Cardiac septum (tissue), 1 donor: ENCODE measurements at places on chromosomes 3 and 15. TPM values are rescaled to one million over a fixed set of nuclear protein-coding genes. Genes with fewer than 3 reads are reported as not detected.

GRCh38 chr3:150365132-150365604 is 42.9 kb upstream of the TSC22D2 start:
- DNase-seq: no peak

DNA sequence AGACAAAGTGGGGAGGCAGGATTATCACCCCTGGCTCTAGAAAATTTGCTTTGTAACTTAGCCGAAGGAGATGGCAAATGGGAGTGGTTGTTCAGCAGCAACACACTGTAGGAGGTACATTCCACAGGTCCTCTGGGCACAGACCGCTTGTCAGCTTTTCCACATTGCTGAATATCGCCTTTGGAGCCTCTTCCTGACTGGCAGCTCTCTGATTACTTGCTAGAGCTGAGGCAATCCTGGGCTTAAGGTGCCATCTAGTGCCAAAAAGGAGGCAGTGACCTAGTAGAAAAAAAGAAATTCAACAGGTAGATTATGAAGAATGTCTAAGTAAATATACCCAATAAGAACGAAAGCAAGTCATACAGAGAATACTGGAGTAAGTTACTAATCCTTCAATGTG is 13.1 kb upstream of the SCN5A start:
- no peak for DNase-seq

DNA sequence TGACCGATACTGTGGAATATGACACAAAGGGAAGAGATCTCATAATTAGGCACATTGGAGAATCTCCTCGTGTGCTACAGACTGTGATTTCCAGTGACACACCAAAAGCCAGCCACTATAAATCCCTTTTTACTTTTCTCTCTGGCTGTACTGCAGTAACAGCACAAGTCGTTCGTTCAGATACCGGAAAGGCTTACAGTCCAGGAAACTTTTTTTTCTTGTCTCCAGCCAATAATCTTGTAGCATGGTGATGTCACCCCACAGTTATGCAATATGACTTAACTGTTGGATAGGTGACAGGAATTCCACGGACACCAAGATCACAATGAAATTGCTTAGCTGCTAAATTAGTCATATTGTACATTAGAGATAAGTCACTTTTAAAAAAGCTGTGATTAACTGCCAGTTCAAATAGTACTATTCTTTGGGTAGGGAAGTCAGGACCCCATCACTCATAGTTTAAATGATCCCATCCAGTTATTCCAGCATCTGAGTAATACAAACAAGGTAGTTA is 36.3 kb upstream of the TSC22D2 start:
- no peak for DNase-seq

- peak; percentile 92 for DNase-seq
These were observed 82.6 kb downstream of the LSM3 start for GRCh38 chr3:14261229-14261628.

Gene MORC1
- not detected for total RNA-seq

Gene TMEM158
- total RNA-seq: 0.38 TPM

Gene PARL
- 57.2 TPM for total RNA-seq
